ENCODE measurements at places on chromosomes 4 and X.

DNA sequence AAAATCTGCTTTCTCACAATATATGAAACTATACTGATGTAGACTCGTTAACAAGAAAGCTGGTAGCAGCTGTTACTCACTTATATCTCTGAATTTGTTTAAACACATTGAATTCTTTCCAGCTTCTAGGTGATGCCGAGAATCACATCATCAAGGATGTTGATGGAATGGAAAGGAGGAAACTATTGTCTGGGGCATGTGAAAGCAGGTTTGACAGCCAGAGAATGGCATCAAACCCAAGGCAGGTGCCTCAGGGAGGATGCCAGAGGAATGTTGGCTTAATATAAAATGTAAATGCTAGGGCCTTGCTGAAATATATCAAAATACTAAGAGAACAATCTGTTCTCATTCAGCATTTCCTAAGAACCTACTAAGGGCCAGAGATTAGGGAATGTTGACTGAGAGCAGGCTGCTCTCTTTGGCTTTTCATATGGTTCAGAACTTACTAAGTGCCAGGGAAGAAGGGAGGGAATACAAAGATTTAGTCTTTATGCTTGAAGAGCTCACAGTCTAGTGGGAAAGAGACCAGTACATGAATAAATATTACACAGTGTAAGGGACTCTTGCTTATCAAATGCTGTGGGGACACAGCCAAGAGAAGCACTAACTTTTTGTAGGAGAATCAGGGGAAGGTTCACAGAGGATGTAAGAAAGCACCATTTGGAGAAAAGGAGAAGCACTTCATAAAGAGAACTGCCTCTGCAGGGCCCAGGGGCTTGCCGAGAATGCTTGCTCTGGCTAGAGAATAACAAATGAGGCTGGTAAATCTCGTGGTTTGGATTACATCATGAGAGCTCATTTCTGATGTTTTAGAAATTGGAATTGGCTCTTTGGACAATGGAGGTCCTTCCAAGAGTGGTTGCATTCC is 14.7 kb downstream of the SLIT2 start:
- DNase-seq = no peak

DNA sequence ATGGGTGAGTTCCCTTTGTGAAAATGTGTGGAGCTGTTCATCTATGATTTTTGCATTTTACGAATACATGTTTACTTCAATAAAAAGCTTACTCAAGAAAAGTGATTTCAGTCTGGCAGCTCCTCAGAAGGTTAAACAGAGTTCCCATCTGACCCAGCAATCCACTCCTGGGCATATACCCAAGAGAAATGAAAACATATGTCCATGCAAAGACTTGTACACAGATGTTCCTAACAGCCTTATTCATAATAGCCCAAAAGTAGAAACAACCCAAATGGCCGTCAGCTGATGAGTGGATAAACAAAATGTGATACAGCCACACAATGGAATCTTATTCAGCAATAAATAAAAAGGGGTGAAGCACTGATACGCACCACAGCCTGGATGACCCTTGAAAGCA is 20.8 kb downstream of the CLCN4 start:
- no peak for DNase-seq

DNA sequence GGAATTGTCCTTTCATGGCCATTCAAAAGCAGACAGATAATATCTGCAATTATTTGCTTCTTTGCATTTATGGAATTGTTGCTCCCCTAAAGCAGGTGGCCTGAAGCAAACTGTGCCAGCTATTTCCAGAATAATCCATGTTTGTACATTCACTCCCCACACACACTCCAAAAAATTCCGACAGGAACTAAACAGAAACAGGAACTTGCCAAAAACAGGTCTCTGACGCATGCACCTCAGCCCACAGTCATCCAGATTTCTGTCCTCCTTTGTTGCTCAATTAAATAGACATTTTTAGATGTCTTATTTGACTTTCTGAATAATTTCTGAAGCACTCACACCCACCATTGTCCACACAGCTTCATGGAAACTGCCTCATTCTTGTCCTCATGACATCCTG is 71.5 kb upstream of the EDNRA start:
- no peak for DNase-seq

- DNase-seq = no peak
These were observed 38.1 kb downstream of the NAA11 start for GRCh38 chr4:79287718-79288117.

GRCh38 chrX:31027351-31027750 is 44.5 kb downstream of the FTHL17 start:
- no peak for DNase-seq

DNA sequence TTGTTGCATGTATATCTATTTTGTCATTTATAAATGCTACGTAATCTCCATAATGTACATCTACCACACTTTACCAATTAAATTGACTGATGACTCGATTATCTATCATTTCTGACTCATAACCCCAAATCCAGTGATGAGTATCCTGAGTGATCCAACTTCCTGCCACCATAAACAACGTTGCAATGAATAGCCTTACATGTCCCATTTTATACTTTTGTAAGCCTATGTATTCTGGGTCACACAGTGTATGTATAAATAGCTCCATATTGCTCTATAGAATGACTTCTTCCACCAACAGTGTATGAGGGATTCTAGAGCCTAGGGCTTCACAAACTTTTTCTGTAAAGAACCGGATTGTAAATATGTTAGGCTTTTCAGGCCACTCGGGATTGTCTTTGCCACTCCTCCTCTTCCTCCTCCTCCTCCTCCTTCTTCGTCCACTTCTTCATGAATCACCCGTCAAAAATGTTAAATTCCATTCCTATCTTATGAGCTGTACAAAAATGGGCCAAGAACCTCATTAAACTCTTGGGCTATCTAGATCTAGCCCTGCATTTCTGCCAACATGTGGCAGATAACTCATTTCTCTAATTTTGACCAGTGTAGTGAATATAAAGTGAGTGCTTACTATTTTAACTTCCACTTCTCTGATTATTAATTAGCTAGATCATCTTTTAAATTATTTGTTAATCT is 672.2 kb upstream of the AMOT start:
- DNase-seq = no peak

GRCh38 chr4:176919631-176920030 is 126.9 kb upstream of the VEGFC start:
- DNase-seq = no peak

GRCh38 chrX:97026406-97026805 is 142.7 kb downstream of the RPA4 start:
- DNase-seq = no peak

All from activated CD4-positive, alpha-beta T cell treated with anti-CD3 and anti-CD28 coated beads, Interleukin-2, amount 10 ng/mL, durations not matched to agents 24 days and 14 days (primary cell).